Activated CD8-positive, alpha-beta memory T cell treated with anti-CD3 and anti-CD28 coated beads for 1 hour (primary cell): ENCODE measurements at places on chromosomes 12 and 14.

- no peak for DNase-seq
Measured at GRCh38 chr14:57845802-57846531, 19.9 kb downstream of the SLC35F4 start.

DNA sequence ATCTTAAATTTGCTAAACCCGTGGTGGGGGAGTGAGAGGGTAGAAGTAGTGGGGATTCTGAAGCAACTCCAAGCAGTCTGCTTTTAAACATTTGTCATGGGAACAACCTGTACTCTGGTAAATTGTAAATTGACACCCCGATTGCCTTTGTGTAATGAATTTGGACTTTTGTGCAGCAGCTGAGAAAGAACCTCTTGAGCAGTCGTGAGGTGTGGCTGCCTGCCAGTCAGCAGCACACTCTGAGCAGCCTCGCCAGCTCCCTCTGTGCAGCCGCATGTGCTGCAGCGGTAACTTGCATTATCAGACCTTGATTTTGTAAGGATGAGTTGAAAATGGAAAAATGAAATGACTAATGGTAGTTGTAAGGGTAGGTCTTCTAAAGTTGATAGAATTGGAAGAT is 74.3 kb downstream of the SUSD6 start:
- no peak for DNase-seq

DNA sequence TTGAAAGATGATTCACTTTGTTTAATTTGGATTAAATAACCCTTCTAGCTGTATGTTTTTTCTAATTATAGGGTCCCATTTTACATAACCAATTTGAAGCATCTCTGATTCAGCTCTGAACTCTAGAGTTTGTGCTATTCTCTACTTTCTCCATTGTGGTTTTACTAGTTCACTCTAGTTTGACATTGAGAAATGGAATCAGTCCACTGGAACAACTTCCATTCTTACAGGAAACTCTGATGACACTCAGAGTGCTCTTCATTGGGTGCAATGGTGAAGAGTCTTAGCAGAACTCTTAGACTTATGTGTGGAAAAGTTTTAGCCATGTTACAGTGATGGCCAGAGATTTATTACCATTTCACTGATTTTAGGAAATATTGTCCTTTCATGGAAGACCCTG is 140.7 kb downstream of the DYRK2 start:
- no peak for DNase-seq

GRCh38 chr14:64363265-64363846 is 24.8 kb upstream of the MTHFD1 start:
- DNase-seq = no peak

- no peak for DNase-seq
Measured at GRCh38 chr14:30756594-30756993, 117.8 kb upstream of the COCH start.

- no peak for DNase-seq
Measured at GRCh38 chr12:132455565-132455964, 34.4 kb upstream of the FBRSL1 start.

DNA sequence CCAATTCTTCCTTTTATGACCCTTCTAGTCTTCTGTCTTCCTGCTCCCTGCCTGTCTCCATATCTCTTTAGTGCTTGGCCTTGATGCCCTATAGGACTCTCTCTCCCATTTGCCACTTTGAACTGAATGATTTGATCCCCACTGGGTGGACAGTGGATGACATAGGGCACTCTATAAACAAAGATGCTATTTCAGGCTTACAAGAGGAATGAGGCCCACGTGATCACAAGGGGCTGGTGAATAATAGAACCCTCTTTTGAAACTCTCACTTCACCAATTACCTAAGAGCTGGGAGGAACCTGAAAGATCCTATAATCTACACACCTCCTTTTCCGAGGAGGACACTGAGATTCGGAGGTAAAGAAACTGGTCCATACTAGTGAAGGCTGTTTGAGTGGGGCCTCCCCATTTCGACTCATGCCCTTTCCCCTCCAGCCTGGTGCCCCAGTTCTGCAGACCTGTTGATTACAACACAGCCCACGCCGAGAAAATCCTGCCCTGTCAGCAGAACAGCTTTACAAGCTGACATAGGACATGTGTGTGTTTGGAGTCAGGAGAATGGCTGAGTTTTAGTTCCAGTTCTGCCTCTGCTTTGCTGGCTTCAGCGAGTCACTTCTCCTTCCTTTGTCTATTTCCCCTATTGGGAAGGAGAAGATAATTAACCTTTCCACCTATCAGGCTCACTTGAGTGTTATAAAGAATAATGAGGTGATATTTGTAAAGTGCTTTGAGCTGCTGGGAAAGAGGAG is 400.3 kb downstream of the ZFP36L1 start:
- no peak for DNase-seq

GRCh38 chr12:19855851-19856250 is 416.6 kb downstream of the AEBP2 start:
- DNase-seq = no peak

- DNase-seq = no peak
Measured at GRCh38 chr14:58947814-58948445, 240.5 kb upstream of the DAAM1 start.

DNA sequence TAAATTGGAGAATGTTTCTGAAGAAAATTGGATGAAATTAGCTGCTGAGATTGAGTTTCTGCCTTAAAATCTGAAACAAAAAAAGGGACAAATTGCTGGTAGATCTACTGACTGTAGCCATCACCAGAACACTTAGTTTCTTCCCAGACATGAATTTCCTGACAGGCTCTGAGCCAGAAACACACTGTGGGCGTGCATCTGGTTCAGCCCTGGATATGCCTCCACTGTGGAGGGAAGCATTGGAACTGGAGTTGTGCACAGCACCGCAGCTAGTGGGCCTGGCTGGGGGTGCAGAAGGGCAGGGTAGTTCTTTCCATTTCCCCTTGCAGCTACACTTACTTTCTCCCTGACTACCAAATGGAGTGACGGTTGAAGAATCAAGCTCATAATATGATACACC is 31.2 kb downstream of the CREBL2 start:
- DNase-seq = no peak

DNA sequence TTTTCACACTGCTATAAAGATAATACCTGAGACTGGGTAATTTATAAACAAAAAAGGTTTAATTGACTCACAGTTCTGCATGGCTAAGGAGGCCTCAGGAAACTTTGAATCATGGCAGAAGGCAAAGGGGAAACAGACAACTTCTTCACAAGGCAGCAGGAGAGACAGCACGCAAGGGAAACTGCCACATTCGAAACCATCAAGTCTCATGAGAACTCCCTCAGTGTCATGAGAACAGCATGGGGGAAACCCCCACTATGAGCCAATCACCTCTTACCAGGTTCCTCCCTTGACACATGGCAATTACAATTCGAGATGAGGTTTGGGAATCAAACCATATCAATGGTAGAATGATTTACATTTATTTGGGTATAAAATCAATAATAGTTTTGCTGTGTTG is 558.5 kb downstream of the TMTC2 start:
- DNase-seq = no peak

DNA sequence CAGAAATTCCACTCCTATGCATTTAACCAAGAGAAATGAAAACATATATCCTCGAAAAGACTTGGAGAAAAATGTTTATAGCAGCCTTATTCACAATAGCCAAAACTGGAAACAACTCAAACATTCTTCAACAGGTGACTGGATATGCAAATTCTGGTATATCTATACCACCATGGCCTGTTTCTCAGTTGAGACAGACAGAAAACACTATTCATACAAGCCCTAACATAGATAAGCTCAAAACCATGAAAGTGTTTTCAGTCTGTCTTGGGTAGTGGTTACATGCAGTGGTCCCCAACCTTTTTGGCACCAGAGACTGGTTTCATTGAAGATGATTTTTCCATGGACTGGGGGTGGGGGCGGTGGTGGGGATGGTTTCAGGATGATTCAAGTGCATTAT is 83.8 kb downstream of the SRGAP1 start:
- no peak for DNase-seq

DNA sequence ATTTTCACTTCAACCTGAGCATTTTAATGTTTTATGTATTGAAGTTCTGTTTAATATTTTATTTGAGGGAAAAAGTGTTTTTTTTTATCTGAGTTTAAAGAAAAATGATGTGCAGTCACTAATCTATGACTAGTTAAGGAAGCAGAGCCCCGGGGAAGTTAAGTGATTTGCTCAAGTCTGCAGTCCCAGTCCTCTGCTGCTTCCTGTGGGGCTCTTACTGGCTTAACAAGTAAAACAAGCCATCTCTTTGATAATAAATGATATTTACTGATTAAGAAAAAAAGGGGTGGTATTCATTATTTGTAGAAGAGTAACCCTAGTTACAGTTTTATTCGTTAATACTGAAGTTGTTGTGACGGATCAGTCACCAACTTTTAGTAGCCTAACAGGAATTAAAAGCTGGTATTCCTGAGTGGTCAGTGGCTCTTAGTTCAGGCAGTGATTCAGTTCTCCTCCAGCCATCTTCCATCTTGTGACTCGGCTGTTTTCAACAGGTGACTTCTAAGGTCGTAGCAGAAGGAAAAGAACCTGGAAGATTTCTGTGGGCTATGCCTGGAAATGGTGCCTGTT is 21.7 kb downstream of the BICDL1 start:
- no peak for DNase-seq

DNA sequence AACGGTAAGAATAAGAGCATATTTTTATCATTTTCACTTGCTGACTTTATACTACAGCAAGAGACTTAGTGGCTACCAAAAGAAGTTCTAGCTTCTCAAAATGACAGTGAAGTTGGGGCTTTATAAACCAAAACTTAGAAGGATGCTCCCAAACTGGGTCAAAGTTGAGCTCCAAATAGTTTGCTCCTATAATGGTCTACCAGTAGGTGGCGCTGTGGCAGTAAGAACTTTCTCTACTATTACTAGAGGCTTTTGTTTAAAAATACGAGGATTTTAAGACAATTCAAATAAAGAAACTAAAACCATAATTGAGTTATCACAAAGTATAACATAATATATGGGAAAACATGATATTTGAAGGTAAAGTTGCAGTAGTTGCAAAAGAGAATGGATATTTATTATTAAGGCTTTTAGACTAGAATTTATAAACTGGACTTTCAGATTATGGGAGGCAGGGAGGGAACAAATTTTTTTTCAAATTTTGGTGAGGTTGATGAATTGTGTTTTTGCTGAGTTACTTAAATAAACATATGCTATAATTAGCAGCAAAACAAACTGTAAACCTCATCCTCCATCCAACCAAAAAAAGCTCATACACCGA is 75.0 kb downstream of the TGFB3 start:
- DNase-seq = peak; percentile 52

DNA sequence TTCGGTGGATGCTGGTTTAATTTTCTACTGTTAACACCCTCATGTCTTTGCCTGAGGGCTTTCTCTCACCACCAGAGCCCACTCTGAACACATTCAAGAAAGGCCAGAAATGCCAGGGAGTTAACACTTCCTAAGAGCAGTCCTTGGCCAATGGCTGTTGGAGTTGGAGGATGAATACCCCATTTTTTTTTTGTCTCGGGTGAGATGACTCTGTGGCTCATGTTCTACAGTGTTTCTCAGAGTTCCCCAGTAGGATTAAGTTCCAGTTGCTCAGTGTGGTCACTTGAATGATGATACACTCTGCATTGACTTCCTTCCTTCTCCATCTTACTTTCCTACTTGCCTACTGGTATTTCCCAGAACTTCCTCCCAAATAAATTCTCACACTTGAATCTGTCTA is 65.8 kb downstream of the FOS start:
- no peak for DNase-seq

DNA sequence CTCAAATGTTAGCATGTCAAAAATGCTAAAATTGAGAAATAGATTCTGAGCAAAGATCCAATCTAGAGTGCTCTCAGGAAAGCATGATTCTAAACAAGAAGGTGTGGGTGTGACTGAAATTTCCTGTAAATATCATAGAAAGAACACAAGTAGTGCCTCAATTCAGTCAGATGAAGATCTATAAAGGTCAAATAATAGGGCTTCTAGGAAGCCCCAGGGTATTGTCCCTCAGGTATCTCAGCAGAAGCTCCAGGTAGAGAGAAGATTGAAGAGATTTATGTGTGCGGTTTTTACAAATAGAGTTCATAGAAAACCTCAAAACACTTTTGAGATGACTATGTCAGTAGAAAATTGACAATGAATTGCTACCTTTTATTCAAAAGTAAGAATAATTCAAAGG is 13.0 kb downstream of the KLRD1 start:
- DNase-seq = no peak

- DNase-seq = no peak
Measured at GRCh38 chr14:91113829-91114078, at the start of gene DGLUCY. TSS of gene DGLUCY (plus strand) at chr14:91114073. CDS start at chr14:91160295, 46,222 bp downstream.

DNA sequence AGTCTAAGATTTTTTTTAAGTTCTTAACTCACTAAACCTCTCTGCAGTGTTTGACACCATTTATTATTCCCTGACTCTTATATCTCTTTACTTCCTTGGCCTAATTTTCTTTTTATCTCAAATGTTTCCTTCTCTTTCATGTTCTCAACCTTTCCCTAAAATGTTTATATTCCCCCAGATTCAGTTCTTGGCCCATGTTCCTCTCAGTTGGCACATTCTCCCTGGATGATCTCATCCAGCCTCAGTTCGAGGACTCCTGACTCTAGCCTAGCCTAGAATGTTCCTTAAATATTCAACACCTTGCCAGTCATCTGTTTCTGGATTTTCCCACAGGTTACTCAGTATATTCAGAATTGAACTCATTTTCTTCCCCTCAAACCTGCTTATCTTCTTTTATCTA is 81.3 kb downstream of the SCN8A start:
- no peak for DNase-seq

DNA sequence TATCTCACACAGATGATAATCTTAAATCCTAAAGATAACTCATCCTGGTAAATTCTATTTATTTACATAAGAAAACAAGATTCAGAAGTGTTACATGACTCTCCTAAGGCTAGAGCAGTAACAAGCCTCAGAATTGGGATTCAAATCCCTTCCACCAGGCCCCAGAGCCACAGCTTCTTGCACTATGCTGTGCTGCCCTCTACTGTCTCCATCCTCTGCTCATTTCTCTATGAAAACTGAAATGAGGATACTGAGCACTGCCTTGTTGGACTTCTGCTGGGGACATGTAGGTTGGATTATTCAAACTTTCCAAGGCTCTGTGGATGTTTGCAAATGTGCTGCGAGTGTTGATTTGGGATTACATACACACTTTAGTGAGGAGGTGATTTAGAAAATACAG is 23.5 kb upstream of the C12orf50 start:
- DNase-seq = no peak

DNA sequence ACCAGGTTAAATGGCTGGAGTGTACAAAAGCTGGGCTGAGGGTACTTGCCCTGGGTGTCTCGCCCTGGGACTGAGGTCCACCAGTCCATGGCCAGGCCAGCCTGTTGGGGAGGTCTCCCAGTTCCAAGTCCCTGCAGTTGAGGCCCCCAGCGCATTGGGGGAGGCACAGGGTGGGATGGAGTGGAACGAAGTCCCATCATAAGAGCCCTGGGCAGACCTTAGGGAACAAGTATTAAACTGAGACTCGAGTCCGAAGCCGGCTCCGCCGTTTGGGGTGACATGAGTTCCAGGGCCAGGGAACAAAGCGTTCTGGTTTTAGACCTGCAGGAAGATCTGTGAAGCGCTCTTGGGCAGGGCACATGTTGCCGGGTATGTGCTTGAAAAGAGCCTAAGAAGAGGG is 84.7 kb downstream of the ALG10 start:
- DNase-seq = no peak

DNA sequence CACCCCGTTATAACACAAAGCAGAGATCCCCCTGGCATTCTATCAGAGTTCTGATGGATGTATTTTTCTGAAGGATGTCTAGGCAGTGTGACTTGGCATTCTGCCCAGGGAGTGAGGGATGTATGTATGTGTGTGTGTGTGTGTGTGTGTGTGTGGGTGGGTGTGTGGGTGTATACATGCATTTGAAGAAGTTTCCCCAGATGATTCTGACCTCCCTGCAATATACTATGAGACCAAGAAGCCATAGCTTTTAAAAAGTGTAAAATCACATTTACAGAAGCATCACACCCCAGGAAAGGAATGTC is 59.7 kb upstream of the NAP1L1 start:
- no peak for DNase-seq

GRCh38 chr12:106282457-106283097 is 20.0 kb upstream of the TCP11L2 start:
- peak; percentile 8 for DNase-seq
